ENCODE measurements at places on chromosomes 2 and 18.

DNA sequence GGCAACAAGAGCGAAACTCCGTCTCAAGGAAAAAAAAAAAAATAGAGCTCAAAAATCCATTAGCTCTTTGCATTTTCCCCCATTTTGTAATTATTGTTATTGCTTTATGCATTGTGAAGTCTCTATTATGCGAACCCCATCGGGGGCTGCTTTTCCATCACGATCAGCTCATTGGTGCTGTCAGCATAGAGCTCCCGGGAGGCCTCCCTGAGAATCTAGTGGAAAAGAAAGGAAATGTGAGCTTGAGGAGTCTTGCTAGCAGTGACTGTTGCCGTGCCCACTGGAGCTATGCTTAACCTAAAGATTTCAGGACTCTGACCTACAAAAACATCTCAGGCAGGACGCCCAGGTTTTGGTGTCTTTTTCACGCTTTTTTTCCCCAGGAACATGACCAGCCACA lies 102.6 kb upstream of the NDUFV2 start:
- DNase-seq: no peak

- DNase-seq: no peak
Observed at GRCh38 chr2:18408638-18409037, 151.8 kb downstream of the RDH14 start.

DNA sequence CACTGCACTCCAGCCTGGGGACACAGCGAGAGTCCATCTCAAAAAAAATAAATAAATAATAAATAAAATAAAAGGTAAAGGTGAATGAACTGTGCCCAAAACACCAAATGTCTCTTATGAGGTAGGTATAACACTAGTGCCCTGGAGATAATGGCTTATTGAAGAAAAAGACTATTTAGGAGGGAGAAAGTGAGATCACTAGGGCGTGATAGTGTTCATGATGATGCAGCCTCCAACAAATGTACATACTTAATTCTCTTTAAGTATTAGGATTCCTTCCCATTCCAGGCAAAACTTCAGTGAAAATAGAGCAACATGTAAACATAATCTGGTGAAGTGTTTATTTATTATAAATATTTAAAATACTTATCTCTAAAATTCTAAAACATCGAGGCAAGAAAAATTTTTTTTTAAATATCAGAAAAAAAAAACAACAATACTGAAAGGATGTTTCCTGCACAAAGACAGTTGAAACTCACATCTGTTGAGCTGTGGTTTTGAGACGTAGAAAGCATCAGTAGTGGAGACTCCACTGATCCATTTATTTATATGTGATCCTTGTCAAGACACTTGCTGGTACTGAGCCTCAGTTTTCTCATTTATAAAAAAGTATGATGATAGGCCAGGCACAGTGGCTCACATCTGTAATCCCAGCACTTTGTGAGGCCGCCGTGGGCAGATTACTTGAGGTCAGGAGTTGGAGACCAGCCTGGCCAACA lies 183.3 kb downstream of the LRP1B start:
- DNase-seq: no peak

DNA sequence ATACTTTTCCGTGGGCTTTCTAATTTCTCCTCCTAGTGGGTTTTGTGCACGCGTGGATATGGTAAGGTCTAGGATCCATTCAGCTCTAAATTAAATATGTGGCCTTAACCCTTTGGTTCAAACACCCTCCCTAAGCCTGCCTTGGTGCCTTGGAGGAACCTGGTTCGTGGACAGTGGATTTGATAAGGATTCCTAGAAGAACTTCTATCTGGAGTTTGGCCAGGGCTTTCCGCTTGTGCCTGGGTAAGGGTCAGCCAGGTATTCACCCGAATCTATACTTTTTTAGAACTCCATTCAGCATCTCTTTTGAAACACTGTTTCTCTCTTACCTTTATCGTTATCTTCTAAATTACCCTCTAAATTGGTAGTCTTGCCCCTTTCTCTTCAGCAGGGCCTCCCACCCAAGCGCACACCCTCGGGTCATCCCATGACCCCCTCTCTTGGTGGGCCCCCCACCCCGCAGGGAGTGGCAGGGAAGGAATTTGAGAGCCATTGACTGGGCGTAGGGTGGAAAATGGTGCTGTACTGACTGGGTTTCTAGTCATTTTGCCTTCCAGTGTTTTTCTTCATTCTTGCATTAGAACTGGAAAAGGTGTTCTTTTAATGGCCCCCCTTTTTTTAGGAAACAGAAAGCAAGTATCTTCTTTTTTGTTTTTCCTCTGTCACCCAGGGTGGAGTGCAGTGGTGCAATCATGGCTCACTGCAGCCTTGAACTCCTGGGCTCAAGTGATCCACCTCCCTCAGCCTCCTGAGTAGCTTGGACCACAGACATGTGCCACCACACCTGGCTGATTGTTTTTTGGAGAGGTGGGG lies 1.8 kb downstream of the SOCS6 start:
- no peak for DNase-seq

DNA sequence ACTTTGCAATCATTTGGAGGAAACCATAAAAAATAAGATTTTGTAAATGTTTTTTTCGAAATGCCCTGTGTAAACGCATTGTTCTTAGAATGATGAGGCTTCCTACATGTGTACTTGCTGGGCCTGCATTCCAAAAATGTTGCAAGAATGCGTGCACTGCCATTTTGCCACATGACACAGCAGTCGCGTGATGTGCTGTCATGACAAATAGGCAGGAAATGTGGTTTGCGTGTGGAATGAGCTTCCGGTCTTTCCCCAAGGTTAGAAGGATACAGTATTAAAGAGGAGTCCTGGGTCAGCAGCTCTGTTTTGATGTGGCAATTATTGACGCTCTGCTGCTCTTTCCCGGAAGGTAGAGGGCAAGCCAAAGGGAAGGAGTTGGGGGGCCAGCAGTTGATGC lies 18.1 kb upstream of the SERPINB2 start:
- no peak for DNase-seq

DNA sequence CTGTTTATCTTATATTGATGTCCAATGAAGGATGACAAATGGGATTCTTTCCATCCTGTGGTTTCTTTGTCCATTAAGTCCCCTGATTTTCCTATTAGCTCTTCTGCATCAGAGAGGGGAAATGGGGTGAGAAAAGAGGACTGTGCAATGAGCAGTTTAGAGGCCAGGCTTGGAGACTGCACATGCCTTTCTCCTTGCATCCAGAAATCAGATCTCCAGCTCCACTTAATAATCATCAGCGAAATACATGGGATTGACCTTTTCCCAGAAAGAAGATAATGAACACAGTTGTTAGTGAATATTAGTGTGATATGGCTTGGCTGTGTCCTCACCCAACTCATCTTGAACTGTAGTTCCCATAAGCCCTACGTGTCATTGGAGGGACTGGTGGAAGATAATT lies 697.4 kb downstream of the CBLN2 start:
- DNase-seq: no peak

DNA sequence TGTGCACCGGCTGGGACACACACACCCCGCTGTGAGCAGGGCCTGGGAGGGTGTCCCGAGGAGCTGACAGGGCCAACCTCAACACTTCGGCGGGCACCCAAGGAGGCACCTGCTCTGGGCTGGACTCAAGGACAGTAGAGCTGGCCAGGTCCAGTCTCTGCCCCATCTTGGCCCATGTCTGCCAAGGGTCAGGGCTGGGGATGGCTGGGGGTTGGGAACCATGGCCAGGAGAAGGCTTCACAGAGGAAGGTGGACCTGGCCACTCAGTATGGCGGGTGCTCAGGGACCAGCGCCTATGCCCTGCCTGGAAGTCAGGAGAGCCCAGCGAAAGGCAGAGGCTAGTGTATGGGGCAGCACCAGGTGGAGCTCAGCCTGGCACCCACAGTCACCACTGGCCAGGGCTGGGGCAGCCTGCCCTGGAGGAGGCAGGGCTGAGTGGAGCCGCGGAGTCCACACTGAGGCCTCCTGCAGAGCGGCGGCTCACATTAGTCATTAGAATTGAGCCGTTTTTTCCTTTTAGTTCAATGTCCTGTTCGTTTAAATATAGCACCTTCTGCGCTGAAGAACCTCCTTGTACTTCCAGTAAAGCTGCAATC lies 4.2 kb downstream of the ERFE start:
- DNase-seq: no peak
